ENCODE measurements at places on chromosomes 1 and 21. TPM values are rescaled to one million over a fixed set of nuclear protein-coding genes. Genes with fewer than 3 reads are reported as not detected.
A peak's percentile ranks its signal among the peaks of the same experiment; 100 is the strongest.

The IFT25 gene
- 19.4 TPM for total RNA-seq

The ADCY10 gene
- total RNA-seq = 0.12 TPM

DNA sequence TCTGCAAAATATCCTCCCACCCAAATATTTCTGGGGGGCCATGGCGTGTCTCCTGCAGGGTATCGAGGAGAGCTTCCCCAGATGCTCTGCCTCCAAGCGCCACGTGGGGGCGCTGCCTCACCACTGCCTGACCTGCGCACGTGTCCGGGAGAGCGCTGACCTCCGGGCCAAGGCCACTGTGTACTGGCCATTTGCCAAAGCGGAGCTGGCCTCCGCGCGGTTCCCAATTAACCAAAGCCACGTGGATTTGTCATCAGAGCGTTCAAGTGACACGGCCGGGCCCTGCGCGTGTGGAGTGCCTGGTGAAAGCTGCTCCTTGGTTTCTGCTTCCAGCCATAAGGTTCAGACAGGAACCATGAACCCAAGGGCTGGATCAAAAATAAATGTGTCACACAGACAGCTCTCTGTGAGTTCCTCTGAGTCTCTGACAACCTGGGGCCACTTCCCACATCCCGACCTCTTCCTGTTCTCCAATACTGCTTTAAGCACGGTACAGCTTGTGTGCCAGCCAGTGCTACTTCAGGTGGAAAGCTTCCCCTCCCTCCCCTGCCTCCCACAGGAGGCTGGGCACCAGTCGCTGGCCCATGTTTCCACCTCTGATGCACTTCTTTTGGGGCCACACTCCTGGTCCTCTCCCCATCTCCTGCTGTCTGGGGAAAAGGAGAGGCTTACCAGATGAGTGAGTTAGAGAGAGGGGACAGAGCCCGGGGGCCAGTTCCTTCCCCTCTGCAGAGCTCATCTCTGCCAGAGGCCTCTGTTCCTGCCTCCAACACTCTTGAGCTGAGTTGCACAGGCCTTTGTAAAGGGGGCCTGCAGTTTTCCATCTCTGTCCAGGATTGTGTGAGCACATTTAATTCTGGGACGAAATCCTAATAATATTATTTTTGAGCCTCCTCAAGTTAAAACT lies 26.1 kb downstream of the ZP4 start:
- peak; percentile 60 for ATAC-seq

DNA sequence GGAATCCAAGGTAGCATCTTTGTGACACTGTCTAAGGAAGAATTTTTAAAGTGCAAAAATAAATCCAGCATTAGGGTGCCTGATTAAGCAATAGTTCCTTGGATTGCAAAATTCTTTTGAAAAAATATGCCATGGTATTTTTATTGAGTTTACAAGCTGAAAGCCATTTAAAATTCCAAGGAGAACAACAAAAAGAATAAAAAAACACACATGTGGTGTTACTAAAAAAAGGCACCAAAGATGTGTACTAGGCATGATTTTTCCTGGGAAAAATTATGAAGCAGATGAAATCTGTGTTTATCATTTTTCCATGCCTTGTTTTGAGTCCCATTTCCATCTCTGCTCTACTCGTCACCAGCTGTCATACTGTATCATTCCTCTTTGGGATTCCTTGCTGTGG lies 157.0 kb upstream of the ZNHIT6 start:
- peak; percentile 25 for ATAC-seq

- no peak for ATAC-seq
Measured at GRCh38 chr1:81183051-81183450, 617.7 kb upstream of the ADGRL2 start.

DNA sequence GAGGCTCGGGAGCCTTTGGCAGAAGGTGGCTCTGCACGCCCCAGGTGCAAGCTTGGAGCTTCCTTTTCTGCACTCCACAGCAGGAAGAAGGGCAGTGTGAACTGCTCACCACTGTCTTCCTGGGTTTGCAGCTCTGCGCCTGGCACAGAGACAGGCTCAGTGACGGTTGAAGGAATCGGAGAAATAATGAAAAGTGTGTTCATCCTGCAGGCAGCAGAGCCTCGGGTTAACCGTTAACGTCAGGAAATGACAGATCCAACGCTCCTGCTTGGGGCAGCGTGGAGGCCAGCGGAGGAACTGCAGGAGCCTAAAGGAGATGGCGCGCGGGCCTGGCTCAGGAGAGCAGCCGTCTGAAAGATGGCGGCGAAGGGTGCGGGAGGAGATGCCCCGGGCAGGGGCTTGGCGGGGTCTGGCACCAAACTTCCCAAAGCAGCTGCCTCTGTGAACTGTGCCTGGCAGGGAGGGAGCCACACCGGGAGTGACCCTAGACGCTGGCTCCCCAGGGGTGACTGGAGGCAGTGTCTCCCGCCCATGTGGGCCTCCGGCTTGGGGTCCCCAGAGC lies 10.9 kb upstream of the SAMD11 start:
- ATAC-seq = no peak

DNA sequence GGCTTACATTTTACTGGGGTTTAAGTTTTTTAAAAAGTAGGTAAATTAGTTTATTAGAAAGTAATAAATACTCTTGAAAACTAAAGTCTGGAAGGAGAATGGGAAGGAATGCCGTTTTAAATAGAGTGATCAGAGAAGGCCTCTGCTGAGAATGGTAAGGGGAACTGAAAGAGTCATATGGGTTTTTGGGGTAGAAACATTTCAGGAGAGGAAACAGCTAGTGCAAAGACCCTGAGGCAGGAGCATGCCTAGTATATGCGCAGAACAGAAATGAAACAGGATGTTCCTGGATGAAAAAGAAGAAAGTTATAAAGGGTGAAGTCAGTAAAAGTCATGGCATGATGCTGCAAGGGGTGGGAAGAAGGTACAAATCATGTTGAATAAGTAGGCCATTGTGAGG lies 38.9 kb downstream of the ZC3H11B start:
- no peak for ATAC-seq

- ATAC-seq = no peak
Measured at GRCh38 chr1:193368302-193368701, 181.9 kb upstream of the B3GALT2 start.

Data from gastroesophageal sphincter (tissue), 4 donors.